ENCODE measurements at places on chromosomes 1 and 21.

DNA sequence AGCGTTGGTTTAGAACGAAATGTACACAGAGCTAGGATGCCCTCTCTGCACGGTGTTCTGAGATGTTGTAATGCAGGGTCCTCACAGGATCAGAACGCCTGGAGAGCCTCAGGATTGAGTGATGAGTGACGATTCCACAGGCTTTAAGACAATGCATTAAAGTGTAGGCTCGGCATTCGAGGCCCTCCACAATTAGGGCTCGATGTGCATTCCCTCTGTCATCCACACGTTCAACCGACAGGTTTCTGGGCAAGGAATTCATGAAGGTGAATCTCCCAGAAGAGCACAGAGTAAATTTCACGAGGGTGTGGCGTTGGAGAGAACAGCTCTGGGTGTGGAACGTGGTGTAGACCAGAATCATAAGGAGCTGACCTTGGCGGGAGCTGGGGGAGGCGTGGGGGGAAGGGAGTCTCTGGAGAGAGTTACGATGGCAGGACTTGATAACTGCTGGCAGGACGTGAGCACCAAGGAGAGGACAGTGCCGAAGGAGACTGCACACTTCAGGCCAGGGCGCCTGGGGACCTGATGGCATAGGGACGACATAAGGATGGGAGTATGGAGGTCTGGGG lies 51.0 kb upstream of the EFHD2 start:
- DNase-seq: no peak

GRCh38 chr1:36824390-36824861 lies 209.9 kb downstream of the GRIK3 start:
- DNase-seq: no peak

DNA sequence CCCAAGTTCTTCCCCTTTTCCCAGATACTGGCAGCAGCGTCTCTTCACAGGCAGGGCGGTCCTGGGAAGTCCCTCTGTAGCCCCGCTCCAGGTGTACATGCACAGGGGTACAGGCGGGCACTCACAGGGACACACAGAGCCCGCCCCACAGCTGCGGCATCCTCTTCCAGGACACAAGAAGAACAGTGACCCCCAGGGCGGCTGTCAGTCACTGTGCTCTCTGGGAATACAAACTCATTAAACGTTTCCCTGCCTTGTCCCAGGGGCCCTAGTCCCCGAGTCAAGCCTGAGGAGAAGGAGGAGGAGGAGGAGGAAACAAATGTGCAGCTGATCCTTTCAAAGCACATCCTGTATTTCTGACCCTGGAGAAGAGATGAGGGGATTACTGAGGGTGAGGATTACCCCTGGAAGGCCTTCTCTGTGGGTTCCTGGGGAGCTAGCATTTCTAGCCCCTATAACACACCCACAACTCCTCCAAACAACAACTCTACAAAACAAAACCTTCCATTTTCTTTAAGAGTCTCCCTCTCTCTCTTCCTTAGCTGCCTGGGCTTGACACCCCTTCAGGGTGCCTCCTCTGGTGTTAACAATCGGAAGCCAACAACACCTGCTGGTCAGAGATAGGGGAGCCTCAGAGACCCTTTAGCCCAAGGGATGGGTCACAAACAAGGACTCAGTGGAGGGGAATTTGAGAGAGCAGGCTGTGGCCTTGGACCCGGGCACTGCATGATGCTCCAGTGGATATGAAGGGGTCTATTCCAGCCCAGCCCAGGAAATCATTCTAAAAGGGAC lies 28.4 kb upstream of the DMBX1 start:
- no peak for DNase-seq

DNA sequence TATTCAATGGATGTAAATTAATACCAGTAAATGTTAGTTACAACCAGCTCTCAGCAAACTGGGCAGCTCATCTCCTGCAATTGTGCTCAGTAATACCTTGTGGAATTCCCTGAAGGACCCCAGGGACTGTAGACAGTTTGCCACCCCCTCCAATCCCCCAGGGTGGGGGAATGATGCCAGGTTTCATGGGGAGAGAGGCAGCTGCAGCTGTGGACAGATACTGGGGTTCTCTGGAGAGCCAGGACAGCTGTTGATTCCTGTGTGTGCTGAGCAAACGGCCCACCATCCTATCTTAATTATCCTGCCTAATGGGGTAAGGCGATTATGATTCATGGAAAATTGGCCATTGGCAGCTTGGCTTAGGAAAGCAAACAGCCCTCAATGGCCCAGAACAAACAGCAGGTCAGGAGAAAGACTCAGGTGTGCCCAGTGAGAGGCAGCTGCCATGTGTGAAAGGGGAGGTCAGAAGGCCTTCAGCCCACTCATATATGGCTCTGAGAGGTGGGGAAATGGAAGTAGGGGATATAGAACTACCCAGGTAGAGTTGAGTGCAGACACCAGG lies 148.9 kb upstream of the CTTNBP2NL start:
- no peak for DNase-seq

- DNase-seq: no peak
Observed at GRCh38 chr1:20358761-20359263, 68.1 kb downstream of the VWA5B1 start.

DNA sequence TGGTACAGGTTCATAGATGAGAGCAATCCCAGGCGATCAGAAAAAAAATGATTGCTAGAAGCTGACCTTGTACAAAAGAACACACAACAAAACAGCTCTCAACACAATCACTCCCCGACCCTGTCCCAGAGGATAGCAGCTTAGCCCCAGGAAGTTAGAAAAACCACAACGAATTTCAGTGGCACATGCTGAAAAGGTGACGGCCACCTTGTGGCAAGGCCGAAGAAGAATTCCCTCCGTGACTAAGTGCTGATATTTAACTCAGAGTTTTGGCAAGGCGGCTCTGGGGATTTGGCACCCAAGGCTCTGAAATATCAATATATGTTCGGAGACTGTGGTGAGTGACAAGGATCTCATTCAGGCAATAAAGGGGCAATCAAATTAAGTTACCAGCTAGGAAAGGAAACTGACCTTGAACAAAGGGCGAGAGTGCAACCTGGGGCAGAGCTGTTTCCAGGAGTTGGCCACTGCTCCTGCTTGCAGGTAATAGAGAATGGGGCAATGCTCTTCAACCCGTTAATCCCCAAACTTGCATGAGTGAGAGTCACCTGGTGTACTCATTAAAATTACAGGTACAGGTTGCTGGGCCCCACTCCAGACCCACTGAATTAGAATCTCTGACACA lies 96.2 kb downstream of the BEND5 start:
- no peak for DNase-seq

DNA sequence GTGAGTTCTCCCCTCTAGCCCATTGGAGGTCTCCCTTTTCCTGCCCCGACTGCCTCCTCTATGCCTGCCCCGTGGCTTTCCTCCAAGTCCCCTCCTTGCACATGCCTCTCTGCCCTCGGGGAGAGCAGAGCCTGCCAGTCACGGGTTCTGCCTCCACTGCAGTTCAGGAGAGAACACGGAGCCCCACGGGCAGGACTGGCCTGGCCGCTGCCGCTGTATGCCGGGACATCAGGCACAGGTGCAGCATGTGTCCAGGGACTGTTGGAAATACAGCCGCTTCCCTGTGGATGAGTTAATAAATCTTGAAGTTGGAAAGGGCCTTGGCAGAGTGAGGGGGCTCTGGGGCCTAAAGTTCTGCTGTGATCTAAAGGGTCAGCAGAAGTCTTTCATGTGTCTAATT lies 676.6 kb downstream of the MATN1 start:
- no peak for DNase-seq

DNA sequence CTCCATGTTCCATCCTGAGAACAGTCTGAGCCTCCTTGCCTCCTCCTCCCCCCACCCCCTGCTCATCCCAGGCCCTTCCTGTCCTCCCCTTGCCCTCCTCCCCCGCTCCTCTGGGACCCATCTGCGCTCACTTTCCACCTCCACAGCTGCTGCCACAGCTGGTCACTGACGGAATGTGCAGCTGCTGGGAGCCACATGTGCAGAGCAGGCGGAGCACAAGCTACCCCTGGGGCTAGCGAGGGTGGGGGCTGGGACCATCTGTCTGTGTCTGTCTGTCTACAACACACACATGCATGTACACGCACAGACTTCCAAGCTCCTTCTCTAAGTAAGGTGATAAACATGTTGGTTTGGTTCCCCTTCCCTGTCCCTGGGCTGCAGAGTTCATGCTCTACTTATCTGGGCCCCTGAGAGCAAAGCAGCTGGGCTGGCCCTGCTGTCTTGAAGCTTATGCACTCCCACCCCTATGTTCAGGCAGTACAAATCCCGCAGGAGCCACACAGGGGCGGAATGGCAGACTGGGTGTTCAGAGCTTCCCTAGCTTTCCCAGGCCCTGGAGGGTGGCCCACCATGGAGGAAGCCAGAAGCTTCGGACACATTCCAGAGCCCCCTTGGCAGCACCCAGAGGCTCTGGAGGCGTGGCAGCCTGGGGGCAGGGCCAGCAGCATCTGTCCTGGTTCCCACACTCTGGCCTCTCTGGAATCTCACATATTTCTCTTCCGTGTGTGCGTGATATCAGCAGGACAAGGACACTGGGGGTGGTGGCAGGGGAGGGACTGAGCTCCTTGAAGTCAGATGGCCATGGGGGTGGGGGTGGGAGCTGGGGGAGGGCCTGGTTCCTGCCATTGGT lies 7.0 kb upstream of the HEYL start:
- no peak for DNase-seq

DNA sequence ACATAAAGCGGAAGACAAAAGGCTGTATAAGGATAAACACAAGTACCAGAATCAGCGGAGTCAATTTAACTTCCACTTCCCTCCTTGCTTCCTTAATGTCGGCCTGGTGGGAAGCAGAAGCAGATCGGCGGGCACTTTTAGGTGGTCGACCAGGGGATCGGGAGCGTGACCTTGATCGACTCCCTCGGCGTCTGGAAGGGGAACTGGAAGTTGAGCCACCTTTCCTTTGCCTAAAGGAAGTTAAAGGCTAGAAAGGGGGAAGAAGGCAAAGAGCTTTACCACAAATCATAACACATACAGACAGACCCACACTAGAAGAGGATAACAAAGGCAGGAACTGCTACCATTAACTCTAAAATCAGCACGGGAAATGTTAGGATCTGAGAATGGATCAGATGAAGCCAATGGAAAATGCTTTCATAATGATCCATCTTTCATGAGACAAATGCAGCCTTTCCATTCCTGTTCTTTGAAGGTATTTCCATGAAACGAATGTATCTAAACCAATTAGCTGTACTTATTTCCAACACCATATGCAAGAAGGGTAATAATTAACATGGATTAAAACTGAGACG lies 5.7 kb downstream of the LBR start:
- no peak for DNase-seq

- DNase-seq: no peak
Observed at GRCh38 chr1:180235502-180236239, 5.6 kb downstream of the LHX4 start.

- no peak for DNase-seq
Observed at GRCh38 chr1:181429462-181429861, 53.9 kb upstream of the CACNA1E start.

Data from NCI-H460 (cell line).